ENCODE measurements at places on chromosomes 1 and 21. TPM values are rescaled to one million over a fixed set of nuclear protein-coding genes. Genes with fewer than 3 reads are reported as not detected.

Gene AMY1C
- not detected for total RNA-seq

Gene AGMAT
- 4.2 TPM for total RNA-seq

Gene C1orf53
- total RNA-seq: not detected

Gene S100B
- 25.6 TPM for total RNA-seq

Gene ELAVL4
- under 0.01 TPM for total RNA-seq

Gene RNF11
- total RNA-seq: 53.8 TPM

Gene CYP4A11
- under 0.01 TPM for total RNA-seq

Gene SEMA6C
- total RNA-seq: 15.7 TPM

Gene CDC20
- total RNA-seq: 6.8 TPM

Gene SELP
- total RNA-seq: 0.52 TPM

Gene AZIN2
- total RNA-seq: 5.7 TPM

Gene HEYL
- total RNA-seq: 11.0 TPM

Gene CFAP107
- total RNA-seq: under 0.01 TPM

Gene COL8A2
- 11.0 TPM for total RNA-seq

Gene NHLH2
- not detected for total RNA-seq

Gene ADAMTSL4
- 12.0 TPM for total RNA-seq

Gene FAM163A
- under 0.01 TPM for total RNA-seq
